Placental pericyte (primary cell): ENCODE measurements at places on chromosomes 4 and X. TPM values are rescaled to one million over a fixed set of nuclear protein-coding genes. Genes with fewer than 3 reads are reported as not detected.

Gene AVPR2
- not detected in 2 replicates for total RNA-seq

Gene GLUD2
- 1.1 and 1.7 TPM in 2 replicates for total RNA-seq

Gene DIPK2B
- total RNA-seq = 0.14 TPM in 1 of 2 replicates, not detected in the other

Gene ETDA
- not detected in 2 replicates for total RNA-seq

Gene FTHL17
- not detected in 2 replicates for total RNA-seq

Gene ABLIM2
- 0.22 and 0.29 TPM in 2 replicates for total RNA-seq

Gene VEGFD
- total RNA-seq = 0.14 TPM in 1 of 2 replicates, not detected in the other

Gene HERC6
- 7.9 and 12.2 TPM in 2 replicates for total RNA-seq

Gene SOX3
- not detected in 2 replicates for total RNA-seq

Gene USP17L11
- not detected in 2 replicates for total RNA-seq

Gene SPARCL1
- total RNA-seq = 0.14 TPM in 1 of 2 replicates, not detected in the other

Gene MAGEA1
- total RNA-seq = not detected in 2 replicates

Gene APBB2
- total RNA-seq = 126 and 191 TPM in 2 replicates

Gene GNPDA2
- 9.0 and 19.2 TPM in 2 replicates for total RNA-seq

Gene ZRSR2
- total RNA-seq = 2.6 and 2.9 TPM in 2 replicates

Gene HPSE
- total RNA-seq = 0.14 and 0.66 TPM in 2 replicates

Gene FGB
- not detected in 2 replicates for total RNA-seq

Gene PCYT1B
- total RNA-seq = under 0.01 and 0.14 TPM in 2 replicates

Gene VCX2
- not detected in 2 replicates for total RNA-seq

Gene CLNK
- total RNA-seq = not detected in 2 replicates

Gene ZNF185
- total RNA-seq = 2.0 and 13.6 TPM in 2 replicates

Gene HTR2C
- total RNA-seq = 0.44 and 1.3 TPM in 2 replicates

Gene SRPK3
- 0.44 and 1.7 TPM in 2 replicates for total RNA-seq

Gene COL25A1
- 0.66 and 1.7 TPM in 2 replicates for total RNA-seq

Gene AREG
- total RNA-seq = 1.3 and 16.2 TPM in 2 replicates

Gene AKAP14
- total RNA-seq = not detected in 2 replicates

Gene GABRG1
- not detected in 2 replicates for total RNA-seq

Gene PPAT
- total RNA-seq = 17.1 and 26.2 TPM in 2 replicates

Gene TXK
- total RNA-seq = 0.29 TPM in 1 of 2 replicates, not detected in the other

Gene SULT1B1
- not detected in 2 replicates for total RNA-seq

Gene TBC1D19
- 10.9 and 48.1 TPM in 2 replicates for total RNA-seq

Gene PNMA3
- total RNA-seq = not detected in 2 replicates
